RCC 7860 (cell line): ENCODE measurements at places on chromosomes 6 and 20.
A peak's percentile ranks its signal among the peaks of the same experiment; 100 is the strongest.

GRCh38 chr6:1436334-1437306, 47.2 kb downstream of the FOXF2 start:
- peak; percentile 21 for DNase-seq

- peak; percentile 89 for DNase-seq
Observed at GRCh38 chr20:19992996-19993908, 23.9 kb upstream of the NAA20 start.

GRCh38 chr6:6972456-6972855, 135.3 kb upstream of the RREB1 start:
- DNase-seq: peak; percentile 50

DNA sequence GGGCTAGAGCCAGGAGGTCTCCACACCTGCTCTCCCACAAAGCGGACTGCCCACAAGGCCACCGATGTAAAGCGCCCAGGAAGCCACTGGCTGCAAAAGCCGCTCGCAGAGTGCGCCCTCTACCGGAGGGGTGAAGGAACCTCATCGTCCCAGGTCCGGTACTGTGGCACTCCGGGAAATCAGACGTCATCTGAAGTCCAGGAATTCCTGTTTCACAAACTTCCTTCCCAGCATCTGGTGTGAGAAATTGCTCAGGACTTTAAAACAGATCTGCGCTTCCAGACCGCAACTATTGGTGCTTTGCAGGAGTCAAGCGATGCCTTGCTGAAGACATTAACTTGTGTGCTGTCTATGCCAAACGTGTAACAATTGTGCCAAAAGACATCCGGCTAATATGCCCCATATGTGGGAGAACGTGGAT, 115.1 kb upstream of the ARID1B start:
- no peak for DNase-seq

DNA sequence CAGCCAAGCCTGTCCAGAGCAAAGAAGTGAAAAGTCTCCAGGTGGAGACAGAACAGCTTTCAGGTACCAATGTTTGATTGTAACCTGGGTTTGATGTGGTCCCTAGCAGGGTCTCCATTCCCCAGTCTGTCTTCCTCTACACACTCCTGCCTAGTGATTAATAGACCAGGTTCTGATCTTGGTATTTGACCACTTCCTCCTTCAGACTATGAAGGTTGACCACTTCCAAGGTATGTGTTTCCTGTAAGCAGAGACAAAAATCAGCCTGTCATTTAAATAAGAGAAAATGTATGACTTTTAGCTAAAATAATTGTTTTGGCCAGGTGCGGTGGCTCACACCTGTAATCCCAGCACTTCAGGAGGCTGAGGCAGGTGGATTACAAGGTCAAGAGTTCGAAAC, 41.8 kb upstream of the TOP1 start:
- DNase-seq: peak; percentile 29

DNA sequence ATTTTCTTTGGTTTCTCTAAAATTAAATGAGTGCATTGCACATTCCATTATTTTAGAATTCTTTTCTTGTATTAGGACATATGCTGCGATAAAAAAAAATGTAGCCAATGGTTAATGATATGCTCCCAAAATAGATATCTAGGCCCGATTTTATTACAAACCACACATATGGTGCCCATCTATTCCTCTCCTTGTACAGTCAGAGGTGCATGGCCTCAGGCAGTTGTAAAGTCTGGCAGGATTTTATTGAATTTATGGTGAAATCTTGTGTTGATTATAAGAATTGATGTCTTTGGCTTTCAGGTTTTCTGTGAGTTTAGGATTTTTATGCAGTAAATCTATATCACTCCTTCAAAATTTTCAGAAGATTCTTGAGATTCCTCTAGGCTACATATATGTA, 192.2 kb downstream of the RFPL4B start:
- DNase-seq: no peak

GRCh38 chr6:1607516-1608221, 2.0 kb upstream of the FOXC1 start:
- DNase-seq: no peak

GRCh38 chr20:29876911-29877285, 1380.6 kb upstream of the DEFB115 start:
- no peak for DNase-seq

- peak; percentile 21 for DNase-seq
Observed at GRCh38 chr6:95087394-95088097, 489.8 kb upstream of the MANEA start.

DNA sequence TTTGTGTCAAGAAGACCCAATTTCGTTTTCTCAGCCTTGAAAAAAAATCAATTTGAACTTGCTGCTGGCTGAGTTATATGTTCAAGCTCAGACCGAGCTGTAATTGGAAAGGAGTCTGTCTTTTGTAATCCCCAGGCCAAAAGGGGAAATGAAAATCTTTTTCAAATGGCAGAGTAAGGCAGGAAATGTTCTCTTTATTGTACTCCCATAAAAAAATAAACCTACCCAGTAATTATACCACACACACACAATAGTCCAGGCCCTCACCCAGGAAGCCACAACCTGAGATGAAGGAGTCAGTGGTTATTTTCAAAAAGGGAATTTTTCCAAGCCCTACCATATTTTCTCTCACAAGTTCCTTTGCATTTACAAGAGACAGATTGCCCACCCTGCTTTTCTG, 45.3 kb downstream of the CLIC5 start:
- DNase-seq: no peak

- DNase-seq: no peak
Observed at GRCh38 chr20:13581451-13581850, 57.3 kb downstream of the TASP1 start.

DNA sequence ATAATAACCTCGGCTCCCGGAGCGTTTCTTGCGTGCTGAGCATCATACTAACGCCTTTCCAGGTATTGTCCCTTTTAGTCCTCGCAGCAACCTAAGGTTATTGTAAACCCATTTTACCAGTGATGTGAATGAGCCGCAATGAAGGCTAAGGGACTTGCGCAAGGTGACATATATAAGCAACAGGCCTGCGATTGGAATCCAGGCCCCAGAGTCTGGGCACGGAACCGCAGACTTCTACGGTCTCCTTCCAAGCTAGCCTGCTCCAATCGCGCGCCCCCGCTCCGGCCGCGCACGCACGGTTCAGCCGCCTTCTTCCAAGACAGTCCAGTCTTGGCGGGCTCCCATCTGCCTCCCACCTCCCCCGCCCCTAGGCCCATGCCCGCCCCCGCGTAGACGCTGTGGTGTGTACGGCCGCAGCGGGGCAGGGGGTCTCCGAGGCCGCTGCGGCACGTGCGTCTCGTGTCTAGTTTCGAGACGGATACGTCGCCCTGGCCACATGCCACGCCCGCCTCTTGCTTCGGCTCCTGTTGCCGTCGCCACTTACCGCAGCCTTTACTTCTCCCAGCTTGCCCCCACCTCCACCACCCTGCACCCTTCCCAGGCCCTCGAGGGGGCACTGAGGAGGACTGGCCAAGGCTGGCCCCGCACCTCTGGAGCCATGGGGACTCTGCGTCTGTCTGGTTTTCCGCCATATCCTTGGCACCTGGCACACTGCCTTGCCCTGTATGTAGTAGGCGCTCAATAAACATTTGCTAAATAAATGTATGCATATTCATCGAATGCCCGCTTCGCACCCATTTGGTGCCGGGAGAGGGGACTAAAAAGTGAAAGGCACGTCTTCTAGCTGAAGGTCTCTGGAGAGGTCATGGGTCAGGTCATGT, 855 bp upstream of the GFOD1 start:
- no peak for DNase-seq

GRCh38 chr20:6636209-6637159, 131.0 kb upstream of the BMP2 start:
- peak; percentile 50 for DNase-seq

DNA sequence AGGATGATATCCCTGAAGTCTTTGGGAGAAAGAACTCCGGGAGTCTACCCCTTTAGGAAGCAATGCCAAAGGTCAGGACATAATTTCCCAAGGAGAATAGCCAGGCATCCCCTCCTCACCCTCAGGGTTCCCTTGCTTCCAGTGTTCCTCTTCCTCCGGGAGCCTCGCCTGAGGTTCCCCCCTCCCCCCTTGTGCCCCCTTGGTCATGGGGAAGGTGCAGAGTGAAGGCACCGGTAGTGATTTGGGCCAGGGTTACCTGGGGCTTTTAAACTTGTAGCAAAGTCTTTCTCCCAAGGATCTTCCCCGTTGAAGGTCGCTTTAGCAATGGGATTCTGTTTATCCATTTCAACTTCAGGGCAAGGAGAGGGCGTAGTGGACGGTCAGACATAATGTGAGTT, 1.2 kb downstream of the ISM1 start:
- DNase-seq: no peak

GRCh38 chr6:32076321-32076809, 32.8 kb downstream of the TNXB start:
- DNase-seq: peak; percentile 80

- no peak for DNase-seq
Observed at GRCh38 chr20:34514897-34515483, 1.2 kb upstream of the DYNLRB1 start.

DNA sequence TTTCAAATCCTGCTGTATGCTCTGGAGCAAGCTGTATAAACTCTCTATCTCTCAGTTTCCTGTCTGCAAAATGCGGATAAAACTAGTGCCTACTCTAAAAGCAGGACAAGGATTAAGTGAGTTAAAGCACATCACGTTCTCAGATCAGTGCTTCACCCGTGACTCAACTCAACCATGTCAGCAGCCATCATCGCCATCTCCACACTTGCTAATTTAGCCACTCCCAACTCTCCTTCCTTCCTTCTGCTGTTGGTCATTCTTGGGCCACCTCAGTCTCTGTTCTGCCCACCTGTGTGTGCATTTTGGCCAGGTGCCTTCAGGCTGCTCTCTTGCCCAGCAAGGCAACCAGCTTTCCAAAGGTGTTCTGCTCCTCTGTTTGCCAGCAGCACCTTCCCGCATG, 260.0 kb upstream of the CDYL start:
- no peak for DNase-seq

- peak; percentile 61 for DNase-seq
Observed at GRCh38 chr6:161436106-161436876, 162.4 kb upstream of the AGPAT4 start.

- no peak for DNase-seq
Observed at GRCh38 chr6:122098201-122098678, 301.2 kb upstream of the HSF2 start.

GRCh38 chr6:121765060-121765459, 329.6 kb downstream of the GJA1 start:
- no peak for DNase-seq

DNA sequence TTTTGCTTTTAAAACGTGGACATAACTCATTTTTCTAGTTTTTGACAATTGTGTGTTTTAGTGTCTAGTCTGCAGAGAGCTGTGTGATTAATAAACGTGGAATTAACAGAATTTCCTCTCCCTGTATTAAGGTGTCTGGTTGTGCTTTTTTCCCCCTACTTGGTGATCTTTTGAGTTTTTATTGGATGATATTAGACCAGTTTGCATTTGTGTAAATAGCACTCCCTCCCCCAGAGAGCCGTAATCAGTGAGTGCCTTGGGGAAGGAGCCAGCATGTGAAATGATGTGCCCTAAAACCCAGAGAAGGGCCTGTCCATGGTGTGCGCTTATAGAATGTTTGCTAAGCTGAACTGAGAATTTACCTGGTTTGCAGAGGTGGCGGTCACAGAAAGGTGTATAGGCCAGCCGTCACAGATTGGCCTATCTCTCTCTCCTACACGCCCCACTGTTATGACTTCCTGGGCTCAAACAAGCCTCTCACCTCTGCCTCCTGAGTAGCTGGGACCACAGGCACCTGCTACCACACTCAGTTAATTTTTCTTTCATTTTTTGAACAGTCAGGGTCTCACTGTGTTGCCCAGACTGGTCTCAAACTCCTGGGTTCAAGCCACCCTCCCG, 42.4 kb downstream of the ALDH5A1 start:
- no peak for DNase-seq

DNA sequence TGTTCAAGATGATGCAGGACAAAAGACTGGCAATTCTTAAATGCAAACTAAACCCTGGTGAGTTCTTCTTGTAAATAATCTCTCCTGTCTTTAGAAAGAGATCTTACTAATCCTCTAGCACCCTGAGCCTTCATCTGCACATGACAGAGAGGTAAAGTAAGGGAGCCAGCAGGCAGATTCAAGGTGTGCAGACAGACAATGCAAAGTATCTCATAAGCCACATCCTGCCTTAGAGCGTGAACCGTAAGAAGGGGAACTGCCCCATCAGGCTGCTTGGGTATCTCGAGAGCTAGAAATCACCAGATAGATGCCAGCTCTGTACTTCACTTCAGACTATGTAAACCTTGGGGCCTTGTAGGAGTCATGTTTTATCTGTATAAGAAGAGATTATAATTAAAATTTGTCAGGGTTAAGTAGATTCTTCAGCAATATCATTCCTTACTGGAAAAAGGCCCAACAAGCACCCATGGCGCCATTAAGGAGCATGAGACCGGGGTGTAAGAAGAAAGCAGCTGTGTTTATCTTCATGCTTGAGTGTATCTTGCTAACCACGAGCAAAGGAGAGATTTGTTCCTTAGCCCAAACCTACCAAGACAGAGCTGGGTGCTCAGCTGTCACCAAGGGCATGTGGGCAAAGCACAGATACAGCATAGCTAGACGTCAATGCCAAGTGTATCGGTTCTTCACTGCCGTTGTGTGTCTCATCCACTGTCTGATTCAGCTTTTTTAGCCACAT, 24.4 kb downstream of the CNR1 start:
- DNase-seq: no peak

- DNase-seq: no peak
Observed at GRCh38 chr20:57055345-57055744, 211.1 kb downstream of the BMP7 start.

DNA sequence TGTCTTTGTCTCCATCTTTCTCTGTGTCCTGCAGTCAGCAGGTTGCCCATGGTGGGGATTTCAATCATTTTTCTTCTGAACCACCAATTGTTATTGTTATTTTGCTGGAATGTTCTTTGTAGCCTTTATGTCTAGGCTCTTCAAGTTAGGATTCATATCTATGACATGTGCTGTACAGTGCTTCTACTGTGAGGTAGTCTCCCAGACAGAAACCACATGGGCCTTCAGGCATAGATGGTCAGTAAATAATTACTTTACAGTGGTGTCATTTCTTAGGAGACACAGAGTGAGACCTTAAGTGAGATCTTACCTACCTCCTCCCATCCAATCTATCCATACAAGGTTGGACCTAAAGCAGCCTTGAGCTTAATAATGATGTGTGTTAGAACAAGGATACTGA, 265.5 kb downstream of the ZFAND3 start:
- no peak for DNase-seq

GRCh38 chr6:88536071-88536625, 370.0 kb upstream of the CNR1 start:
- no peak for DNase-seq

GRCh38 chr6:63764318-63764916, 128.8 kb downstream of the PHF3 start:
- peak; percentile 36 for DNase-seq

- DNase-seq: no peak
Observed at GRCh38 chr6:160992980-160993314, 1.4 kb downstream of the MAP3K4 start.

GRCh38 chr6:128246472-128247260, 273.7 kb downstream of the PTPRK start:
- no peak for DNase-seq

GRCh38 chr6:166441325-166442078, 58.8 kb upstream of the MPC1 start:
- DNase-seq: no peak

DNA sequence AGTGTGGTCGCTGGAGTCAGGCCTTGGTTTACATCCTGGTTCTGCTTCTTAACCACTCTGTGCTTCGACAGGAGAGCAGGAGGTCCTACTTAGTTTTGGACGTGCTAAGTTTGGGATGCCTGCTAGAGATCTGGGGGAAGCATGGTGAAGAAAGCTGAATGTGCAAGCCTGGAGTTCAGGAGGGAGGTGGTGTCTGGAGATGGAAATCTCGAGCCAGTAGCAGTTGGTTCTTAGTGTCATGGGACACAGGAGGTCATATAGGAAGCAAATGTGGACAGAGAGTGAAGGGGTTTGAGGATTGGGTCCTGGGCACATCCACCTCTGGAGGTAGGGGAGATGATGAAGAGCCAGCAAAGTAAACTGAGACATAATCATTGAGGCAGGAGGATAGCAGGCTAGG, 131.4 kb downstream of the SYCP2 start:
- DNase-seq: no peak
